ENCODE measurements at places on chromosomes 6 and 20. TPM values are rescaled to one million over a fixed set of nuclear protein-coding genes. Genes with fewer than 3 reads are reported as not detected.

The SMLR1 gene
- not detected for total RNA-seq

The RHAG gene
- total RNA-seq = not detected

The PLCB4 gene
- total RNA-seq = 11.9 TPM

The SLPI gene
- total RNA-seq = not detected

The CD93 gene
- total RNA-seq = 429 TPM

The KCNK16 gene
- not detected for total RNA-seq

The CGA gene
- not detected for total RNA-seq

The TRAPPC3L gene
- under 0.01 TPM for total RNA-seq

The NHSL1 gene
- 63.3 TPM for total RNA-seq

The LTB gene
- 4.9 TPM for total RNA-seq

The ASIP gene
- total RNA-seq = not detected

The OR2H1 gene
- total RNA-seq = not detected

The PKHD1 gene
- not detected for total RNA-seq

The SMOC2 gene
- not detected for total RNA-seq

The GPR63 gene
- 0.13 TPM for total RNA-seq

The NKAPL gene
- total RNA-seq = 0.57 TPM

The HLA-DOB gene
- not detected for total RNA-seq

The OR12D3 gene
- not detected for total RNA-seq

The GABBR1 gene
- total RNA-seq = 7.2 TPM

The NKAIN2 gene
- total RNA-seq = not detected

The ID4 gene
- 0.19 TPM for total RNA-seq

The MRPL2 gene
- total RNA-seq = 12.0 TPM

The FNDC11 gene
- total RNA-seq = 1.1 TPM

The BMP2 gene
- total RNA-seq = 13.8 TPM
